ENCODE measurements at places on chromosomes 7 and 10.

- no peak for DNase-seq
Measured at GRCh38 chr7:41869997-41870396, 167.1 kb upstream of the INHBA start.

DNA sequence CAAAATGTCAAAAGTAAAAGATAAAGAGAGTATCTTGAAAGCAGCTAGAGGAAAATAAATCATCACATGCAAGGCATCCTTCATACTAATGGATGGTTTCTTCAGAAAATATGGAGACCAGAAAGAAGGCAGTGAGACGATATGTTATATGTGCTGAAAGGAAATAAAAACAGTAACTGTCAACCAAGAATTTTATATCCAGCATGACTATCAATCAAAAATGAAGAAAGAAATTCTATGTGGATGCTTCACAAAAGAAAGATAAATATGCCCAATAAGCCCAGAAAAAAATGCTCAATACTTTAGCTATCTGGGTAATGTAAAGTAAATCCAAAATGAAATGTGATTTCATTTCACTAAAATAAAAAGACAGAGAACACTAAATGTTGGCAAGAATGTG lies 142.1 kb downstream of the DGKI start:
- DNase-seq: no peak

- no peak for DNase-seq
Measured at GRCh38 chr7:2958416-2959102, 85.1 kb downstream of the CARD11 start.

- peak; percentile 43 for DNase-seq
Measured at GRCh38 chr7:88835147-88835728, 39.7 kb upstream of the TEX47 start.

- peak; percentile 54 for DNase-seq
Measured at GRCh38 chr7:26508481-26508880, 216.8 kb downstream of the SNX10 start.

DNA sequence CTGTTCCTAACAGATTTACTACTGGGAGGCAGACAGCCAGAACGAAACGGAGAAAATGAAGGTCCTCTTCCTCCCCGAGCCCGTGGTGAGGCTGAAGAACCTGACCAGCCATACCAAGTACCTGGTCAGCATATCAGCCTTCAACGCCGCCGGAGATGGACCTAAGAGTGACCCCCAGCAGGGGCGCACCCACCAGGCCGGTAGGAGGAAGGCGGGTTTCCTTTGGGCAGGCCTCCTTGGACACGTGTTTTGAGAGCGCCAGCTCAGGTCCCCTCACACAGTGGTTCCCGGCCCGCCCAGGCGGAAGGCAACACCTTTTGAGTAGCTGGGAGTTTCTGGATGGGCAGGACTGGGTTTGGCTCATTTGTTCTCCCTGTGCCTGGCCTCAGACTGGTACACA lies 474.0 kb upstream of the FOXK1 start:
- DNase-seq: no peak

DNA sequence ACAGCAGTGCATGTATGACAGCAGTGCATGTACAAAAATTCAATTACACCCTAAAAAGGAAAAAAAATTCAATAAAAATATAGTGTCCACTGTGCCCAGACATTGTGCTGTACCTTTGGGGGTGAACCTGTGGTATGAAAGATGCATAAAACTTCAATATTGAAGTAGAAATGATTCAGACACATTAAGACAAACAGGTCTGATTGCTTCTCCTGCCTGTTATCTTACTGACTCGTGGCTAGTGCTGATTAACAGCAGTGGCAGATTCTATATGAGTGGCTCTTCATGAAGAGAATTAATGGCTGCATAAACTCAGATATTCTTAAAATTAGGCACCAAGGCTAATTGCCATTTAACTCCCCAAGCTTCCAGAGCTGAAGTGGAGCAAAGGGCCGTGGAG lies 37.9 kb downstream of the GATA3 start:
- no peak for DNase-seq

GRCh38 chr7:7989133-7989532 lies 20.5 kb downstream of the GLCCI1 start:
- no peak for DNase-seq

- peak; percentile 8 for DNase-seq
Measured at GRCh38 chr10:74921744-74922143, 95.3 kb downstream of the KAT6B start.

DNA sequence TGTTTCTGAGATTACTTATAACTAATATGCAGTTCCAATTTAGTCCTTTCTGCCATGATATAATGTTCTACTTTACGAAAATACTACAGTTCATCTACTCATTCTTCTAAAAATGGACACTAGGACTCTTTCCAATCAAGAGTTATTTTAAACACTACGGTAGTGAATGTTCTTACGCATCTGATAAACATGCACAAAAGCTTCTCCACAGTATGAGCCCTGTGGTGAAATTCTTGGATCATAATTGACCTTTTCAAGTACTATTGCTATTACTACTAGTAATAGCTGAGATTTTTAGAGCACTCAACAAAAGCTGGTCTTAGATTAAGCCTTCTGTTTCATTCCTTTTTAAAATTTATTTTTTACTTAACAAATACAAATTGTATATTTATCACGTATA lies 106.4 kb downstream of the CH25H start:
- no peak for DNase-seq

DNA sequence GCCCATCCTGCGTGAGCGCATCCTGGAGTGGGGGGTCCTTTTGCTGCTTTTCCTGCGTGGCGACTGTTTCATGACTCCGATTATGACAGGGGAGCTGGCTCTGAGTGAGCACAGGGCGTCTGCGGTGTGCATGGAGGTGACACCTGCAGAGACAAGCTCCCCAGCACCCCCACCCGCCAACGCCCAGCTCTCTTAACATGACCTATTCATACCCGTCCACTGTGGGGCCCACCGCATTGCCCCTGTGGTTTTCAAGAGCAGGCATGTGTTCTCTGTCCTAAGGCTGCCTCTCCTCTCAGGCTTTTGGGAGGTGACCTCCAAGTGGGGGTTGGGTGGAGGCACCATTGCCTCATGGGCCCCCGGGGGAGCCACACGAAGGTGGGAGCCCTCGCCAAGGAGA lies 500.7 kb downstream of the TCERG1L start:
- DNase-seq: no peak

DNA sequence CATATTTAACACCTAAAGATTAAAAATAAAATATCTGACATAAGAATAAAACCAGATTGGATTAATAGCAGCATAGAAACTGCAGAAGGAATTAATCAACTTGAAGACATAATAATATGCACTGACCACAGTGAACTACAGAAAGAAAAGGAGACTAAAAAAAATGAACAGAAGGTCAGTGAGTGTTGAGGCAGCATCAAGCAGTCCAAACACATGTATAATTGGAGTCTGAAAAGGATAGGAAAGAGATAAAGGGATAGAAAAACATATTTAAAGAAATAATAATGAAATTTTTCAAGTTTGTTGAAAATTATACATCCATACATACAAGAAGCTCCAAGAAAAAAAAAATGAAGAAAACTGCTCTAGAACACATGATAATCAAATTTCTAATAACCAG lies 756.2 kb downstream of the GATA3 start:
- DNase-seq: no peak

DNA sequence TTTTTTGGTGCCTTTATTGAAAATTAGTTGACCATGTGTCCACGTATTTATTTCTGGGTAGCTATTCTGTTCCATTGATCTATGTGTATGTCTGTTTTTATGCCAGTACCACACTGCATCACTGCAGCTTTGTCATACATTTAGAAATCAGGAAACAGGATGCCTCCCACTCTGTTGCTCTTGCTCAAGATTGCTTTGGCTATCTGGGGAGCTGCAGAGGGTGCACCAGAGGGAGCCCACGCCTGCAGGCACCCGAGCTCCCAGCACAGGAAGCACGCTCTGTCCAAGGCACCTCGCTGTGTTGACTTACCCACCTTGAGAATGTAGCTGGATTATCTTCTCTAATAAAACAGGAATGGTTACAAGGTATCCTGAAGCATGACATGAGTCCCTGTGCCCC lies 301.7 kb downstream of the TCERG1L start:
- DNase-seq: no peak

- no peak for DNase-seq
Measured at GRCh38 chr10:132449051-132449810, 52.2 kb downstream of the PWWP2B start.

GRCh38 chr7:1298931-1299885 lies 66.5 kb downstream of the UNCX start:
- peak; percentile 77 for DNase-seq

GRCh38 chr7:85164376-85164775 lies 22.5 kb downstream of the SEMA3D start:
- no peak for DNase-seq

DNA sequence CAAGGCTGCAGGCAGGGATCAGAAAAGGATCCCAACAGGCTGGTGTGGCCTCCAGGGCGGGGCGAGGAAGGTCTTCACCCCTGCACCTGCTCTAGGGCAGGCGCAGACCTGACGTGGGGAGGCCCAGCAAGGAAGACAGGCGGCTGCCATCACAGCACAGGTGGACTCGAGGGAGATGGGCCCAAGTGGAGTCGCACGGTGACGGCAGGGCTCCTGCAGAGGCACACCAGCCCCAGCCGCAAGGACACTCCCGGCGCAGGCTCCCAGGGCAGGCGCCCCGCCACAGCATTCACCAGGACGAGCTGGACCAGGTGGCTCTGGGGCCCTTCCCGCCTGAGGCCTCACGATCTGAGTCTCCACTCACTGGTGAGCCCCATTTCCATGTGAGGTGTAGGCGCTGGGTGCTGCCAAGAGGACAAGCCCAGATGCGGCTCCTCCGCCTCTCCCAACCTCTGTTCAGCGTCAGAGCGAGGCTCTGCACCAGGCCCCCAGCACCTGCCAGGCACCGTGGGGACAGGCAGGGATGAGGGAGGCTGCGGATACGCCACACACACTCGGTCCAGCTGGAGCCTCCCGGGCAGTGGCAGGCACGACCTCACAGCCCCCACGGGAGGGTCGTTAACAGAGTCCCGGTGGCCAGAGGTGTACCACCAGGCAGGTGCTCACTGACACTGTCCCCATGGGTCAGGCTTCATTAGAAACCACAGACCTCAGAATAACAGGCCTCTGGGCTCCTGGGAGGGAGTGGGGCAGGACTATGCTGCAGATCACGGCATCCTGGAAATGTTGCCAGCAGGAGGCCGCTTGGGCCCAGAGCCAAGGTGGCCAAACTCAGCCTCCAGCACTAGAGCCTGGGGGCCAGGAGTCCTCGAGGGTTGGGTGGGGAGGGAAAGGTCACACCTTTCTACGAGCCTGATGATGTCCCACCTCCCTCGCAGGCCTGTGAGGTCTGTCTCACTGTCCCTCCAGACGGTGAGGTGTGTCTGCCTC lies 111.6 kb downstream of the MAD1L1 start:
- DNase-seq: peak; percentile 45

- peak; percentile 12 for DNase-seq
Measured at GRCh38 chr10:79347894-79348639, 798 bp downstream of the PPIF start.

DNA sequence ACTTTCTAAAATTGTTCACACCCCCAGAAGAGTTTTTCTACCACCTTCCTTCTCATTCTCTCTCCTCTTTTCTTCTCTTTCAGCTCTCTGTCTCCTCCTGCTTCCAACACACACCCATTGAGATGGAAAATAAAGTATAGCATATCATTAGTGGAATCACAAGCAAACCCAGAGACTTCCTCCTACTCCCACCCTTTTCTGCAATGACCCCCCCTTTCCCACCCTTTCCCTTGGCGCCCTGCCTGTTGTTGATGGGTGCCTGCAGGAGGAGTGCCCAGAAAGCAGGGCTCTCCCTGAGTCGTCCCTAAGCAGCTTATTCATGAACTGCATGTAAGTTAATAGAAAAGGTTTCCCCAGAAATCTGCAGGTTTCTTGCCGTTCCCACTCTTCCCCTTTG lies 300.0 kb downstream of the PLXNA4 start:
- DNase-seq: peak; percentile 67

GRCh38 chr10:122121059-122121458 lies 132.1 kb downstream of the TACC2 start:
- no peak for DNase-seq

DNA sequence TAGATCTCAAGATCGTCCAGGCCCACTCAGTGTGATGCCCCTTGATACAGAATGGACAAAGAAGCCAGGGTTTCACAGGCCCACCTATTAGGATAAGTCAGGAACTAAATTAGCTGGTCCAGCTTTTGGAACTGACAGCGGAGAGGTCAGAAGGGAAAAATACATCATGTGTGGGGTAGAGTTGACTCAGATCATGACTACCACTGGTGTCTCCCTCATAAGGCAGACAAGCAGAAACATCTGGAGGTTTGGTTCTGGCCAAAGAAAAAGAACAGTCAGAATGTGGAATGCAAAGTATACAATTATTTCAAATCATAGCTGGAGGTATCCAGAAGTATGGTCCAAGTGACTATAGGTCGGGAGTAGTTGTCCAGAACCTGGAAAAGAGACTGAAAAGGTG lies 621.1 kb upstream of the CELF2 start:
- no peak for DNase-seq

DNA sequence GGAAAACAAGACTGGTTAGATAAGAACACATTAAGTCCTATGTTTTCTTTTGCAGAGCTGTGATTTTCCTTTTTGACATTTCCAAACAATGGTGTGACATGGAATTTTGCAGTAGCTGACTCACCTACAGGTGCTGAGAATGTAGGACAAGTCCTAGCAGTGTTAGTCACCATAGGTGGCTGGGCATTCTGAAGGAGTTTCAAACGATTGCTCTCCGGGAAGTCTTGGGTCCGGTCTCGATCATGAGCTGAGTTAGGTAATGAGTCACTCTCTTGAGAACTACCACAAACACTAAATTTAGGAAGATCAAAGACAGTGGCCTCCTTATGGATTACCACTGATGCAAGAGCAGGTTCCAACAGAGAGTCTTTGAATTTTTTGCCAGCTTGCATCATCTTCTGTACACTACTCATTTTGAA lies 3.6 kb downstream of the FIGNL1 start:
- DNase-seq: no peak

- DNase-seq: no peak
Measured at GRCh38 chr10:101293007-101293723, 60.8 kb upstream of the BTRC start.

GRCh38 chr7:85823396-85824080 lies 636.7 kb upstream of the SEMA3D start:
- DNase-seq: no peak

DNA sequence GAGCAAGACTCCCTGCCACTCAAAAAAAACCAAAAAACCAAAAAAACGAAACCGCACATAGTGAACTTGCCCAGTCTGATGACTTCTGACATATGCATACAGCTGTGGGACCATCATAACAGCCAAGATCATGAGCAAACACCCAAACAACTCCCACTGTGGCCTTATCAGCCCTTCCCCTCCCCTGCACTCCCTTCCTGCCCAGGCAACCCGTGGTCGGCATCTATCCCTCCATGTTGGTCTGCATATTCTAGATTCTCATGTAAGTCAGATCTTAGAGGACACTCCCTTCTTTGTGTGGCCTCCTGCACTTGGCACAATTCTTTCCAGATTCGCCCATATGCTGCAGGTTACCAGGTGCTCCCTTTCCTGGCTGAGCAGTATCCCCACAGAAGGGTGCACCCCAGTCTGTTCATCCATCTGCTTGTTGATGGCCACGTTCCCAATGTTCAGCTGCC lies 72.8 kb downstream of the GNA12 start:
- peak; percentile 76 for DNase-seq

- no peak for DNase-seq
Measured at GRCh38 chr10:33899578-33900531, 565.4 kb upstream of the NRP1 start.
